ENCODE measurements at places on chromosomes 2 and 18.

- DNase-seq: peak; percentile 75
Observed at GRCh38 chr2:132549935-132550670, 119.9 kb downstream of the LYPD1 start.

DNA sequence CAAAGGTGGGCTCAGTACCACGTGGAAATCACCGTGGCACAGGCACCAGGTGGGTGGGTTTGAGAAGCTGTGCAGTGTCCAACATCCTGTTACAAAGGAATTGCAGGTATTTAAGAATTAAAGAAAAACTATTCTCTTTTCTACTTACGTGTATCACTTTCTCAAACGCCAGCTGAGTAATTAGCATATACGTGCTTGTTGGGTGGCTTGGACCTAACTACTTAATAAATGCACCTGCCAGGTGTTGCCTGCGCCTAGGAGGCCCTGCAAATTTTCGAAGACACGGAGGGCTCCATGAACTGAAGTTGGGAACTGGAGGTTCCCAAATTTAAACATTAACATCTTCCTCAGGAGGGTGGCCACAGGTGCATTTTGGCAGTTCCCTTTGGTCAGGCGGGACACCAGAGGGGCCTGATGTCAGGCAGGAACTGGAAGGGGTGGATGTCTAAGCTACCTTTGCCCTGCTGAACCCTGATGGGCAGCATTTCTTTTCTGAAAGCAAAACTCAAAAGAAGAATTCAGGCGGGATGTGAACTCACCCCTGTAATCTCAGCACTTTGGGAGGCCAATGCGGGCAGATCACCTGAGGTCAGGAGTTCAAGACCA, 84.8 kb downstream of the HS6ST1 start:
- DNase-seq: no peak

DNA sequence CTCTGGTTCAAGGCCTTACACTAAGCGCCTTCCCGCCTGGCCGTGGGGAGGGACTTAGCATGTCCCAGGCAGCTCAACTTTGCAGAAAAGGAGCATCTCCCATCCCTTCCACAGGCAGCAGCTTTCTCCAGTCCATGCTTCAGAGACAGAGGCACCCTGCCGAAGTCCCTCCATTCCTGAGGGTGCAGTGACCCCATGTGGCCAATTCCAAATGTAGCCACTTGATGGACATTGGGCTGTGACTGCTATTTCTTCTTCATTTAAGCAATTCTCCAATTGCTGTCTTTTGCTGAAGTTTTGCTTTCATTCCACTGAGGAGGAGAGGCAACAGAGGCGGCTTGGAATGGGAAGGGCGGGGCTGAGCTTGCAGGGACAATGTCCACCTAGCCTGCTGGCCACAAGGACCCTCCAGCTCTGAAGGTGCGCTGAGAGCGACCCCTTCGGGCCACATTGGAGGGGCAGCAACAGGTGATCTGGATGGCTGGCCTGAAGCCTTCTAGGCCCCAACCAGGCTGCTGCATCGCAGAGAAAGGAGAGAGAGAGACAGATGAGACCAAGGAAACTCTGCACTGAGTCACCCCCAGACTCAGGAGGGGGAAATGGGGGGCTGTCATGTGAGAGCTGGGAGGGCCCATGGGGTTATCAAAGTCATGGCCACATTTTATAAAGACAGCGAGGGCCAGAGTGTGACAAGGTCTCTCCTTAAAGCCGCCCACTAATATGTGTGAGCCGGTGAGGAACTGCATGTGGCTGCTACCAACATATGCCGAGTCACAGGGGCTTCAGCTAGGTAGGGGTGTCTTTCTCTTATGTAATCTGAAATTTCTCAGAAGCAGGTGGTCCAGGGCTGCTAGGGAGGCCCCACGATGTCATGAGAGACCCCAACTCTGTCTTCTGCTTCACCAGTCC, 61.3 kb downstream of the LONRF2 start:
- peak; percentile 90 for DNase-seq

- DNase-seq: no peak
Observed at GRCh38 chr2:1612391-1613077, 131.8 kb downstream of the PXDN start.

DNA sequence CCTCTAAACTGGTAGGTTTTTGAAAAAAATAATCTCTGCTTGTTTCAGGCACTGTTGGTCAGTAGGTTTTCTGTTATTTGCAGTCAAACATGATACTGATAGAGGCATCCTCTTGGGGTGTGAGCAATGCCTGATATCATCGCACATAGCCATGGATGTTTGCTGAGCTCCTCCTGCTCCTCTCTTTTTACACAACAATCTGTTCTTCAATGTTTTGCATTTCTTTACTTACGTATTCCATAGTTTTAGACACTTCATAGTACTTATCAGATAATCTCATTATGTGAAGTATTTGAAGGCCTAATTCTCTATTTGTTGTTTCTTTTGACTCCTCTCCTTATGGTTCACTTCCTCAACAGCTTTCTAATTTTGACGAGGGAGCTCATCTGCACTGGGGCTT, 23.0 kb upstream of the HS6ST1 start:
- no peak for DNase-seq
